Progenitor cell of endocrine pancreas (in vitro differentiated cells): ENCODE measurements at places on chromosomes 1 and 21. TPM values are rescaled to one million over a fixed set of nuclear protein-coding genes. Genes with fewer than 3 reads are reported as not detected.

DNA sequence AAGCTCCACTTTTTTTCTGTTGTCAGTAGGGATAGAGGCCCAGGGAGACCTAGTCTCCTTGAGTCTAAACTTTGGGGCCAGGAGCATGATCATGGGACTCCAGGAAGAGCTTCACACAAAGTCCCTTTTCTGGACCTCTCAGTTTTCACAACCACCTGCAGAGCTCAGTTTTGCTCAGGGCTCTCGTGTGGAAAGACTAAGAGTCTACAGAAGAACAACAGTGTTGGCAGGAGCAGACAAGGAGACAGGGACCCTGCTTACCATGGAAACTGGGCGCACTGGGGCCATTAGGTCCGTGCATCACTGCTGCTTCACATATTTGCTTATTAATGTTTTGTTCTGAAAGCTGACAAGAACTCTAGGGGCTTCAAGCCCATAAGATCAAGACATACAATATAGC is 63.9 kb upstream of the HSD17B7 start:
- no peak for DNase-seq

DNA sequence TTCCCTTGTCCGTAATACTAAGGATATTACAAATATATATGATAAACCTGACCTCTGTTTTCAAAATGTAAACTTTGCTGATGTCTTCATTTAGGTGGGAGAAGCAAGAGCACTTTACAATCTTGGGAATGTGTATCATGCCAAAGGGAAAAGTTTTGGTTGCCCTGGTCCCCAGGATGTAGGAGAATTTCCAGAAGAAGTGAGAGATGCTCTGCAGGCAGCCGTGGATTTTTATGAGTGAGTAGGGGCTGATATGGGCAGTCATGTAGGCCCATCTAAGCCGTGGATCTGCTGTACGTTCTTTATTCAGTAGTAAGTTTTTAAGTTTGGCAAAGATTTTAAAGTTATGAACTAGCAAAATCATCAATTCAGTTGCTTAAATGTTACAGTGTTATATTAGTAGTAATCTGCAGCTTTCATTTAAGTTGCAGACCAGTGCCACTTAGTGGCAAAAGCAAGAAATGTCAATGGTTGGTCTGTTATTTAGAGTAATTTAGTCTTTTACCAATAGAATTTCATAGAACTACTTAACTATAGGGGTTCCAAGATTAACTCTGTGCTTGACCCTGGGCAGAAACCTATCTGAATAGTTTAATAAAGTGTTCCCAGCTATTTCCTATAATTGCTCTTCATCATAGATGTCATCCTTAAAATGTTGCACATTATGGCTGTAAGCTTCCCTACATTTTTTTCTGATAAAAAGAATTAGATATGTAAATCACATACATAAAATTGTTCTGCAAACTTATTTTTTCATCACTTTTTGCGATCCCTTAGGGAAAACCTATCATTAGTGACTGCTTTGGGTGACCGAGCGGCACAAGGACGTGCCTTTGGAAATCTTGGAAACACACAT is 21.3 kb downstream of the GPSM2 start:
- no peak for DNase-seq

- no peak for DNase-seq
Measured at GRCh38 chr1:112505400-112505785, 3.4 kb upstream of the WNT2B start.

Gene ANKRD65
- total RNA-seq, result 15.1 and 18.1 TPM in 2 replicates

DNA sequence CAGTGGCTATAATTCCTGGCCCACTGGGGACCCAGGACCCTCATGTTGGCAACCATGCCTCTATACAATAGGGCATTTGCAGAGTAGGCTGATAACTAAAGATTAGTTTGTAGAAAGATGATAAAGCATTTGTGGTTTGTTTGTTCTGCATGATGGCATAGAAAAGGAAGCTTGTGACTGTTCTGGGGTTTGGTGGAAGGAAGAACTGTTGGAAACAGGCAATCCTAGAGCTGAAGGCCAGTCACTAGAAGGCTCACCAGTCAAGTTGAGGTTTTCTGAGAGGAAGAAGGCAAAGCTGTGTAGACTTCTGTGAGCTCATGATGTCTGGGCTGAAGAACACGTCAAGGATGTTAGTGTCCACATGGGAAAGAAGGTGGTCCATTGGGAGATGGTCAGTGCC is 140.3 kb upstream of the VANGL1 start:
- DNase-seq, result no peak

DNA sequence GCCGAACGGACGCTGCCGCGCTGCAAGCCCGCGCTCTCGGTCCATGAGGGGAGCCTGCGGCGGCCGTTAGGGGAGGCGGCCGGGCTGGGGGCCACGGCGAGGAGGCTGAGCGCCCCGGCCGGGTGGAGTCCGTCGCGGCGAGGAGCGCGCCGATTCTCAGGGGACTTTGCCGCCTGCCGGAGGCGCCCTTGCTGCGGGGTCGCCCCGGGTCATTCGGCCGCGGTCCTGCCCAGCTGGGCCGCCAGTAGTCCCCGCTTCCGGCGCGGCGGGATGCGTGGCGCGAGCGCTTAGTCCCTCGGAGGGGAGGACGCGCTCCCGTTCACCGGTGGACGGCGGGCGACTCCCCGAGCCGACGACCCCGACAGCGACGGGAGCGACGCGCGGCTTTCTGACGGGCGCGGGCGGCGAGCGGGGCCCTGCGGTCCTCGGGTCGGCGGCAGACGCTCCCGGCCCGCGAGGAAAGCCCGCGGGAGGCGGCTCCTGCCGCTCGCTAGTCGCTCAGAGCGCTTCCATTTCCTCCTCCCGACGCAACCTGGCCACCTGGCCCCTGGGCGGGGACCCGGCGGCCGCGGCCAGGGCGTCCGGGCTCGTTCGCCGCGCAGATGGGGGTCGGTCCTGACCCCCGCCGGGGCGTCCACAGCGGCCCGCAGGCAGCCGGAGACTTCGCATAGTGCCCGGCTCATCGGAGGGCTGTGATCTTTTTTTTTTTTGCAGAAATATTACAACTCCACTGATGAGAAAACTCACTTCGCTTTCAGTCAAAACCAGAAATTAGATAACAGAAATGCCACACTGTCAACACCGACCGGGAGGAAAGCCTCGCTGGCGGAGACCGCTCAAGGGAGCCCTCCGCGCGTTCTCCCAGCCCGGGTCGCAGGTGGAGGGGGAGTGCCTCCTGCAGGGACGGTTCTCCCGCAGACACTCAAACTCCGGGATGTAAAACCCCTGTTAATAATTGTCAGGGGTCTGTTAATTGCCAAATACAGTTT is 641 bp upstream of the ZBTB21 start:
- peak; percentile 31 for DNase-seq

DNA sequence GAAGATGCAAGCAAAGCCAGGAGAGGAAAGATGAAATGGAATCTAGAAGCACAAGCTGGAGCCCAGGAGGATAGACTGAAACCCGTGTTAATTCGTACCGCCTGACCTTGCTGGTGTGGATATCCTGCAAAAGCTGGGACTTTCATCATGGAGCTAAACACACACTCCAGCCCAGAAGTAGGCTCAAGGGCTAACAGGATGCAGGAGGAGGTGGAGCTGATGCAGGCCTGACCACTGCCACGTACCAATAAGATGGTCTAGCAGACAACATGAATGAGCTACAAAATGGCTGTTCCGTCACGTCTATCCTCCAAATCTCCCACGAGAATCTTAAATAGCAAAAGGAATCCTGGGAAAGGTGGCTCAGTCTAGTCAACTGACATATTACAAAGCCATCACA is 270.3 kb downstream of the SDCCAG8 start:
- DNase-seq, result no peak

DNA sequence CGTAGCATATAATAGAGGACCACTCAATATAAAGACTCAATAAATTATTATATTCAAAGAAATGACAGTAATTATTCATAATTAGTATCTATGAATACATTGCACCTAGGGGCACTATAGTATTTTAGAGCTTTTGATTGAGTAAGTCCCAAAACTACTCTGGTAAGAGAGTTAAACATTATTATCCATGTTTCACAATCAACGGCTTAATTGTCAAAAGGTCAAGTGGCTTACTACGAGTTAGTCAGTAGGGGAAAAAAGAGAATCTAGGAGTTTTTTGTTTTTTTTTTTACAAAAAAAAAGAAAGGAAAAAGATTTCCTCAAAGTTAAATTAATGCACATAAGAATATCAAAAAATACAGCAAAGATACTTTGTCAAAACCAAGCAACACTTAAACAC is 20.4 kb upstream of the LAMC1 start:
- DNase-seq, result no peak

GRCh38 chr1:26772687-26773086 is 15.1 kb upstream of the PIGV start:
- DNase-seq, result no peak

DNA sequence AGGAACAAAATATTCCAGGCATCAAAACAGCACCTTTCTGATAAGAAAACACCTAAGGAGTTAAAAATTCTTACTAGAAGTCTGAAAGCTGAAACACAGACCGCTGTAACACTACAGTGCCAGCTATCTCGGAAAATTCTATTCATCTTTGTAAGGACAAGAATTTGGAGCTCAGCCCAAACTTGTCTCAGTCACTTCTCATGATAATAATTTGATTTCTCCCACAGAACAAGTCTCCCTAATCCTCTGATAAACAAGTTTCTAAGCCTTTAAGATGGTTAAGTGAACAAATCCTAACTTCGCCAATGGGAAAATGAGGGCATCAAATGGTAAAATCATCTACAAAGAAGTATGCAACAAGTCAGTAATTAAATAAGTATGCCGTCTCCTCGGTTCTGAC is 59.9 kb downstream of the SIPA1L2 start:
- no peak for DNase-seq

- no peak for DNase-seq
Measured at GRCh38 chr1:23906731-23907130, 6.4 kb downstream of the CNR2 start.

DNA sequence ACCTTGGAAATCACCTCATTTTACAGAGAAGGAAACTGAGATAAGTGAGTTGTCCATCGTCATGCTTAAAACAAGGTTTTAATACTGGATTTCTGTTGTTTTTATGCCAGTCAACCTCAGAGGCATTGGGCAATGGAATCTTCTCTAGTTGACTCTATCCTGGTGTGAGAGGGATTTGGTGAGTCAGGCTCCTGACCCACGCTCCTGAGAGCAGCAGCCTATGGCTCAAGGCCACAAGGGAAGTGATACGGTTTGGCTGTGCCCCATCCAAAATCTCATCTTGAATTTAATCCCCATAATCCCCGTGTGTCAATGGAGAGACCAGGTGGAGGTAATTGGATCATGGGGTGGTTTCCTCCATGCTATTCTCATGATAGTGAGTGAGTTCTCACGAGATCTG is 90.1 kb downstream of the TLR5 start:
- DNase-seq, result no peak

DNA sequence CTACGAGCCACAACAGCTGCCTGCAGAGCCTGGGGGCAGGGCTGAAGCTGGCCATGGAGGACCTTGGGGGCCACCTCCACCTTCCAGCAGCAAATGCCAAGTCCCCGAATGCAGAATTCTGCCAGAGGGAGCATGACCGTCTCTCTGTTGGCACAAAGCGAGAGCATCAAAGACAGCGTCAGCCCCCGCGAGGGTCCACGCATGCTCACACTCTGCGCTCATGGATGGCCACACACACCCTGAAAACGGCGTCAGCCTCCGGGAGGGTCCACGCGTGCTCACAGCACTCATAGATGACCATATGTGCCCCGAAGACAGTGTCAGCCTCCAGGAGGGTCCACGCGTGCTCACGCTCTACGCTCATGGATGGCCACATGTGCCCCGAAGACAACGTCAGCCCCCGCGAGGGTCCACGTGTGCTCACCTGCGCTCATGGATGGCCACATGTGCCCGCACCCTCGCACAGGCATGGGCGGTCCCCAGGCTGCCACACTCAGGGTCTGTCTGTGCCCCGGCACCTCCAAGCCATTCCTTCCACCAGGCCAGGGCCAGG is 46.5 kb downstream of the MORN1 start:
- no peak for DNase-seq

- no peak for DNase-seq
Measured at GRCh38 chr1:150320667-150320978, 710 bp upstream of the PRPF3 start.

DNA sequence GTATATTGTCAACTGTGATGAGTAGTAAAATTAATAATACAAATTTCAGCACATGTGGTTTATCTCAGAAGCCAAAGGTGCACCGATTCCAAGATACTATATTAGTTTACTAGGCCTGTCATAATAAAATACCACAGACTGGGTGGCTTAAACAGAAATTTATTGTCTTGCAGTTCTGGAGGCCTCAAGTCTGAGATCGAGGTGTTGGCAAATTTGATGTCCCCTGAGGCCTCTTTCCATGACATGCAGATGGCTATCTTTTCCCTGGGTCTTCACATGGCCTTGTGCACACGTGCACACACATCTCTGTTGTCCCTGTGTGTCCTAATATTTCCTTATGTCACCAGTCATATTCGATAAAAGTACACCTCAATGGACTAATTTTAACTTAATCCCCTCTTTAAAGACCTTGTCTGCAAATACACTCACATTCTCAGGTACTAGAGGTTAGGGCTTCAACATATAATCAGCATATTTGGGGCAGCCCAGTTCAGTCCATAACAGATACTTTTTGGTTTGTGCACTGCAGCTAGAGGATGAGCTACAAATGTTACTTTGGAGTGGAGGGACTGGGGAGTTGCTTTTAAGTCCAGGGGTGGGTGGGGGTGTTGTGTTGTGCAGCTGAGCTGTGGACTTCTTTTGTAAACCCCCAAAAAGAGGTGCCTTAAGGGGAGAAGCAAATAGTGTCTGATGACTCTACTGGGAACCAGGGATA is 21.4 kb downstream of the TSNAX start:
- no peak for DNase-seq

GRCh38 chr1:5580926-5581325 is 411.3 kb downstream of the NPHP4 start:
- DNase-seq, result no peak

GRCh38 chr1:1337793-1338147 is 6.7 kb downstream of the TAS1R3 start:
- DNase-seq, result no peak

GRCh38 chr1:242525769-242526168 is 1.3 kb upstream of the PLD5 start:
- DNase-seq, result no peak

DNA sequence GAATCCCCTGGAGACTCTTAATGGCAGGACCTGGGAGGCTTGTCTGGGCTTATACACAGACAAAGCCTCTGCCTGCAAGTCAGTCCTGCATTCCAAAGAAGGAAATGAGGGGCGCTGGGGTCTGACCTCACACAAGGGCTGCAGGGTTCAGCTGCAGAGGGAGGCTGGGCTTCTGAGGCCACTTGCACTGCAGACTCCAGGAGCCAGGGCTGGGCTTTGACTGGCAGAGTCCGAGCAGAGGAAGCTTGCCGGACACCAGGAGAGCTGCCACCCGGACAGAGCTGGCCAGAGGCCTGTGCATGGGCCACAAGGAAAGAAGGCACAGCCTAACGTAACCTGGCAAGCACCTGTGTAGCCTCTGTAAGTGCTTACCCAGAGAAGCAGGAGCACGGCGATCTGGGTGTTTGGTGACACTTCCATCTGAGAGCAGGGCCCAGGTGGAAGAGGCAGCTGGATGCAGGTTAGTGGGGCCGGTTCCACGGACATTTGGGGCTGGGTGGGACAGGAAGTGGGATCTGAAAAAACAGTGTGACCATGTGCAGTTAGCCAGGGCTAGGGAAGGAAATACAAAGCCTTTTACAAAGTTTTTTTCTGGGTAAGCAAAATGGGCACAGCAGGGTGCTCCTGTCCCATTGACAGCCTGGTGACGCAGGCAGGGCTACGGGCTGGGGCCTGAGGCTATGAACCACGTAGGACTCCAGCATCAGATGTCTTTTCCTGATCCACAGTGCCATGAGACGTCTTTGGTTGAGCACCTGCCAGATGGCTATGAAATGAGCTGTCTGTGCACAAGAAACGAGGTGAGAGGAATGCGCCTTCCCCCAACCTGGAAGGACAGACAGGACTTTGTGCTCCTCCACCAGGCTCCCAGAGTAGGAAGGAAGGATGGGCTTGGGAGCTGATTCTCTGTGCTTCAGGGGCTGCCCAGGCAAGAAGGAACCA is 37.3 kb upstream of the LBR start:
- DNase-seq, result no peak

Gene CYP4A11
- total RNA-seq, result not detected in 2 replicates

Gene FALEC
- total RNA-seq, result 0.57 TPM in 1 of 2 replicates, not detected in the other
